ENCODE measurements at places on chromosomes 4 and X.

GRCh38 chr4:60544981-60545380, 655.1 kb upstream of the ADGRL3 start:
- no peak for DNase-seq

DNA sequence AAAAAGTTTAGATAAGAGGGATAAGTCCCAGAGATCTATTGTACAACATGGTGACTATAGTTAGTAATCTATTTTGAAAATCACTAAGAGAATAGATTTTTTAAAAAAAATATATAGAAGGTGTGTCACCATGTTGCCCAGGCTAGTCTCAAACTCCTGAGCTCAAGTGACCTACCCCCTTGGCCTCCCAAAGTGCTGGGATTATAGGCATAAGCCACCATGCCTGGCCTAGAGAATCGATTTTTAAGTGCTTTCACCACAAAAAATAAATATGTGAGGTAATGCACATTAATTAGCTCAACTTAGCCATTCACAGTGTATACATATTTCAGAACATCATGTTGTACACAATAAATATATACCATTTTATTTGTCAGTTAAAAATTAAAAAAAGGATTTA, 56.7 kb upstream of the TBC1D9 start:
- DNase-seq: no peak

DNA sequence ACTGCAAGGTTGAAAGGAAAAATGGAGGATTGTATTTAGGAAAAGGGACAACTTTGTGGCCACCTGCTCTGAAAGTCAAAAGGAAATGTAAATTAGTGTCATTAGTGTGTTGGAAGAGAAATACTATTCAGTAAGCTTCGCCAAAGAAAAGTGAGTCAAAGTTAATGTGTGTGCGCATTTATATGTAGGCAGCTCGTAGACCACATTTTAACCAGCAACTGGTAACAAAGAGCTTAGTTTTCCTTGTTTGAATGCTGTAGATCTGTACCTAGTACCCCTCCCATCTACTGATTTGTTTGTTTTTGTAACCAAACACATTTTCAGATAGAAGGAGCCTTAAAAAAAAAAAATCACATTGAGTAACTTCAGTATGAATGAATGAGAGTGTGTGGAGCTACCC, 69.3 kb downstream of the GPAT3 start:
- no peak for DNase-seq

DNA sequence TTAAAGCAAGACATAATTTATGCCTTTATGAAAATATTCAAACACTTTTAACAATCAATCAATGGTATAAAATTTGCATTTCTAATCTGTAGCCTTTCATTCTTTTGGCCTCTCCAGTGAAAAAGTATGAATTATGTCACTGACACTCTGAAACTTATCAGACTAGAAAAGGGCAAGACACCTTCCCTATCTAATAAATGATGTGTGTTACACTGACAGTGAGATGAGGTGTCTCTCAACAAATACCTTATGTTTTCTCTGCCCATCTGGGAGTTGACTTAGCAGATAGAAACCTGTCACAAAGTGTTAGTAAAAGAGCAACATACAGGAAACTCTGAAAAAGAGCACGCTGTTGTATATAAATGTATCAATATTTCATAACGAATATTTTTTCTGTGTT, 94.2 kb upstream of the TECRL start:
- no peak for DNase-seq

DNA sequence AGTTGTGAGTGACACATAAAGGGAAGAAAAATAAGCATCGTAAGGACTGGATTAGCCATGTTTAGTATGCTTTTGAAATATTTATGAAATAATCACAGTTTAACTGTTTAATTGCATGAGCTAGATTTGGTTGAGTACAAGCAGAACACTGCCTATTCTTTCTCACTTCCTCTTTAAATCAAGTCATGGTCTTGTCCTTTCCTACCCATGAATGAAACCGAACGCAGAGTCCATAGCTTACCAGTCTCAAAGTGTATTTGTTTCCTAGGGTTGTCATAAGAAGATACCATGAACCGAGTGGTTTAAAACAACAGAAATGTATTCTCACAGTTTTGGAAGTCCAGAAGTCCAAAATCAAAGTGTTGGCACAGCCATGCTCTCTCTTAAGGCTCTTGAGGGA, 684.0 kb upstream of the MAGEB2 start:
- DNase-seq: no peak

- DNase-seq: no peak
Measured at GRCh38 chr4:105329081-105329480, 144.8 kb downstream of the PPA2 start.

DNA sequence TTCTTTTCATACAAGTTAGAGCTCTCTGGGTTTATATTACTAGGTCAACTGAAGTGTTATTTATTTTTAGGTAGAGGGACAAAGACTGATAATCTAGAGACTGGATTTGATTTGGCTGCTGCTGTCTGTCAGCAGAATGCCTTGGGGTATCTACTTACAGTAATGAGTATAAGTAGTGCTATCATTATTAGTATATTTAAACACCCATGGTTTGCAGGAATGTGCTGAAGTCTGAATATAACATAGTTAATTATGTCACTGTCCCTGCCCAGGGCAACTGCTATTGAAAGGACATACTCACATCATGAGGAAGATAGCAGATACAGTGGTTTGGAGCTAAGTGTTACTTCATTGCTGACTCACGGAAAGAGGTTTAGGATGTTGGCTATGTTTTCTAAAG, 76.2 kb downstream of the PRRG1 start:
- no peak for DNase-seq

DNA sequence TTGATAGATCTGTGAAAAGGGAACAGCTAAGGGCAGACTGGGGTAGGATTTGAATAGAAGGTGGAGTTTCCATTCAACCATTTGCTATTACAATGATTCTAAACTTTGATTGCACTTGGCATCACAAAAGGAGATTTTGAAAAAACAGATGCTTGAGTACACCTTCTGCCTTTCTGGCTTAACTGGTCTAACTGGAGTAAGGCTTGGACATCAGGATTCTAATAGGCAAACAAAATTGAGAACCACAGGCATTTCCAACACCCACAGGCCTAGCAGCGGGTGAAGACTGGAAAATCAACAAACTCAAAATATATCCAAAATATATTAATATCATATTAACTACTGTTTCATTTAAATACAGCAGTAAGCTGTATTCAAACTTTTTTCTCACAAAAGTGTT, 1.9 kb upstream of the VEGFC start:
- no peak for DNase-seq

DNA sequence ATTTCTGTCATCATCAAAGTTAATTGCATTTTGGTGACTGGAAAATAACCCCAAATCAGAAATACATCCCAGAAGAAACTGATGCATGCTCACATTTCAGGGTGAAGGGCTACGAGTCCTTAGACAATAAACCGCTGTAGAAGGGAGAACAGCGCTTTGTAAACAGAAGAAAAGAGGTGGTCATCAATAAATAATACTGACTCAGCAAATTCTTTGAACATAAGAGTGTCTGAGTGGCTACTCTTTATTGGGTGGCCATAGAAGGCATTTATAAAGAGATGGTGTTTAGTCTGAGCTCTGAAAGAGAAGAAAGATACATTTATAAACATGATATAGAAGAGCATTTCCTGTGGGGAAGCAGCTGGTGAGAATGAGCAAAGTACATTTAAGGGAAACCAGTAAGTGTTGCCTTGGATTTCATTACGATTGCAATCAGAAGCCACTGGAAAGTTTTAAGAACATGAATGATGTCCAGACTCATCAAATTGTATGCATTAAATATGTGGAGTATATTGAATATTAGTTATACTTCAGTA, 246.9 kb upstream of the GIMD1 start:
- DNase-seq: no peak

- no peak for DNase-seq
Measured at GRCh38 chrX:151973851-151974335, 583 bp downstream of the GABRE start.

DNA sequence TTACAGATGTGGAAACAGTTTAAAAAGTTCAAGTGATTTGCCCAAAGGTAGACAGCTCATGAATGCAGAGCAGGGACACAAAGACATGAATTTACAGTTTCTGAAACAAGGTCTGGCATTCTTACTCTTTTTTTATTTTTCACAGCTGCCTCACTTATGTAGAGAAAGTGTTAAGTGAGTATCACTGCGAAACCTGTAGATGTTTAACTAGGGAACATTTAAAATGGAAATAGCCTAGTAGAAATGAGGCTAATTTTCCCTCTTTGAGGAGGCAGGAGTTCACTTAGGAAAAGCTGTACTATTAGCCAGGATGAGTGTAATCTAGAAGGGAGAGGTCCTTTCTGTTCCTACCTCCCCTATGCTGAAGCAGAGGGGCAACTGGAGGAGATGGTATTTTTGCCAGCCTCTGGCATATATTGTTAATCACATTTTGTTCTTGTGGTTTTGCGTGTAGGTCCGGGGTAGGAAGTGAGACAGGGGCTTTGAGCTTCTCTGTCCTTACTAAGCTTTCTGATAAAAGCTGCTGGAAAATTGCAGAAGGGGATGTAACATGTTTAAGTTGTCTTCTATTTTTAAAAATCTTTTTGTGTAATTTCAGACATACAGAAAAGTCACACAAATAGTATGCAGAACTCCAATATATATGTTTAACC, 492.8 kb upstream of the NR3C2 start:
- DNase-seq: no peak

DNA sequence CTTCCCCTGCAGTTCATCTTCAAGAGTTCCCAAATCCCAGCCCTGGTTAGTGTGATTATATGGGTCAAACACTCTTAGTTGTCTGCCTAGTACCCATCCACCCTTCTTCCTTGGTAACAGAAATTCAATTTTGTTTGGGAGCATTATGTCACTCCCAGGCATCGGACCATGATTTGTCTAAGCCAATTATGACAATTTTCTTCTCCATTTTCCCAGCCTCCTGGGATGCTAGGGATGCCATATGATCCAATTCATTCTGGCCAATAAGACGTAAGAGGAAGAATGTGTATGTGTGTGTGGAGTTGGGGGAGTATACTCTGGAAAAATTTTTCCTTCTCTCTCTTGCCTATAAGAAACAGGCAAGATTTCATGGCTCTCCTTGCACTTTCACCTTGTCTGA, 465.9 kb downstream of the MID1IP1 start:
- no peak for DNase-seq

DNA sequence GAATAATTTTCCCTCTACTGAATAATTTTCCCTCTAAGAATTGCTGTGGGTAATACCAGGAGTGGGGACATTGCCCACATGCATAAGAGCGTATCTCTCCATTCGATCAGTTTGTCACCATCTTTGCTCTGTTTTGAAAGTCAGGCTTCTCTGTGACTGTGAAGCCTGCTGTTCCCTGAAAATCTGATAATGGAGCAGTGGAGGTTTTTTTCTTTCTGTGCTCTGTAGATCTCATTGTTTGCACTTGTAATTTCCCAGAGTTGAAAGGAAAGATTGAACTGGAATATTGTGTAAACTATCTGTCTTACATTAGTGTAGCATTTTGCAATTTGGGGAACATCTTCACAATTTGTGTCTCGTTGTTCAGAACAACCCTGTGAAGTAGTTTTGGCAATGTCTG, 4.3 kb downstream of the ZXDB start:
- DNase-seq: no peak

DNA sequence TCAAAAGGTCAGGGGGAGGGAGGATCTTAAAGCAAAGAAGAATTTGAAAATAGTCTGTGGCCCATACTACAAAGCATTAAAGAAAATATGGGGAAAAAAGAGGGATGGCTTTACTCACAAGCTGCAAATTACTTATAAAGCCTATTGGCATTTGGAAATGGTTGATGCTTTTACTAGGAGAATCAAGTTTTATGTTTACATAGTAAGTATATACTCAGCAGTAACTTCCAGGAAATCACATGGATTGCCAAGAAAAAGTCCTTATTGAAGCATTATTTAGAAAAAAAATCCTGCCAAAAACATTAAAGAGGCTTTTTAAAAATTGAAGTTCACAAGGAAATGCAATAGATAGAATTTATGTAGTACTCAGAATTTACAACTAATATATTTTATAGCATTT, 8.4 kb upstream of the SH3RF1 start:
- DNase-seq: no peak

DNA sequence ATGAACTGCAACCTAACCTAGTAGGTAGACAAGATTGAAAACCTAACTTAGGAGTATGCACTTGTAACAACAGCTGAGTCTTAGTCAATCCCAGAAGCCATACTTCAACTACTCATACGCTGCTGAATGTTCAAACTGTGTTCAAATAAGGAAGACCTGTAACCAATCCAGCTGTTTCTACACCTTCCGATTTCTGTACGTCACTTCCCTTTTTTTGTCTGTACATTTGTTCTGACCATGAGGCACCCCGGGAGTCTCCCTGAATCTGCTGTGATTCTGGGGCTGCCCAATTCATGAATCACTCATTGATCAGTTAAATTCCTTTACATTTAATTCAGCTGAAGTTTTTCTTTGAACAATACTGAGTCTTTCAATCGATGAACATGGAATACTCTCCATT, 89.5 kb downstream of the BMP3 start:
- DNase-seq: no peak

DNA sequence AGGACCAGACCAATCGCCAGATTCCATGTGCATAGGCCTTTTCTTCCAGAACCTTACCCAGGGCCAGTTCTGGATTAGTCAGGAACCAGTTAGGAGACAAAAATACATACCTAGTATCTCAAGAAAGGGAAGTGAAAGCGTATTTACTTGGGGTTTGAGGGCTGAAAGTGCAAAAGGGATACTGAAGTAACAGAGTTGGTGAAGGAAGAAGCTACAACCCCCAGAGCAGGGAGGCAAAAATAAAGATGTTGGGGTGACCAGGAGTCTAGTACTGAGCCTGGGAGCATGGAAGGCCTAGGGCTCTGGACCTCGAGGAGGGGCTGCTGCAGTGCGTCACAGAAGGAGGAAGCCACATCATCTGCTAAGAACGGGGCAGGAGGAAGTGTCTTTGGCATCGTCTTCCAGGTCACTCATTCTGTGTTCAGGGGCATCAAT, 38.3 kb downstream of the TKTL1 start:
- DNase-seq: no peak

GRCh38 chrX:150841456-150842197, 56.8 kb downstream of the CD99L2 start:
- no peak for DNase-seq

DNA sequence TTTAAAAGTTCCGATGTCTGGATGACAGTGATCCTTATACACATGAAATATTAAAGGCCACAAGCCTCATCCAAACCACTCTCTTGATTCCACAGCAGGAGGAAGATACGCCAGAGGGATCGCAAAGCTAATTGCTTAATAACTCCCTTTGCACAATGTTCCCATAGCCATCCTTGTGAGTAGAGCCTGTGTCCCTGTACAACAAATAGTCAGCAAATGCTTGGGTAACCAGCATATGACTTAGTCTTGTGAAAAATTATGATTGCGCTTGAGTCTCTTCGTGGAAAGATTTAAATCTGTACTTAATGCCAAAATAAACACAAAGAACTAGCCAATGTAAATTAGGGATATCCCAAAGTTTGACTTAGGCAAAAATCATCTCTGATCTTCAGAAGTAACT, 31.5 kb downstream of the SLC9A7 start:
- DNase-seq: no peak

DNA sequence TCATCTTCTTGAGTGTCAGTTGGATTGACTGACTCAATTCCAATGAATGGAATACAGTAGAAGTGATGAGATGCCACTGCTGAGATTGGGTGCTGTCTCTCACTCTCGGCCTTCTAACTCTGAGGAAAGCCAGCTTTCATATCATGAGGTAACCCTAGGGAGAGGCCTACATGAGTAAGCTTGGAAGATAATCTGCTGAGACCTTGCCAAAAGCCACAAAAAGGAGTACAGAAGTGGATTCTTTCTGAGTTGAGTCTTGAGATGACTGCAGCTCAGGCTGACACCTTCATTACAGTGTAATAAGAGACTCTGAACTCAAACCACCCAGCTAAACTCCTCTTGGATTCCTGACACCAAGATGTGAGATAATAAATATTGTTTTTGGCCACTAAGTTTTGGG, 537.4 kb upstream of the MAGEB18 start:
- DNase-seq: no peak
